Calu3 (cell line): ENCODE measurements at places on chromosomes 6 and 20.

GRCh38 chr6:153980171-153980570, 58.9 kb upstream of the OPRM1 start:
- no peak overlapping the region for H3K4me3 ChIP-seq
- no peaks in the 10 kb centered on the region for H3K36me3 ChIP-seq
- no peaks in the 10 kb centered on the region for H3K27me3 ChIP-seq

GRCh38 chr6:86152546-86152945, 509.9 kb upstream of the SYNCRIP start:
- no peaks in the 10 kb centered on the region for H3K36me3 ChIP-seq
- no peak overlapping the region for H3K4me3 ChIP-seq
- no peak for DNase-seq
- no peaks in the 10 kb centered on the region for H3K27me3 ChIP-seq
- no peaks in the 10 kb centered on the region for H3K4me1 ChIP-seq

- no peak for DNase-seq
- no peak overlapping the region for H3K27ac ChIP-seq
- no peaks in the 10 kb centered on the region for H3K36me3 ChIP-seq
- no peak overlapping the region for H3K4me3 ChIP-seq
- no peaks in the 10 kb centered on the region for H3K4me1 ChIP-seq
Measured at GRCh38 chr6:2194643-2195042, 50.8 kb downstream of the GMDS start.

GRCh38 chr6:168247443-168248147, 72.0 kb downstream of the DACT2 start:
- no peak overlapping the region for H3K27ac ChIP-seq
- DNase-seq, result peak; percentile 67
- H3K4me3 ChIP-seq, result peak overlapping the region; percentile 24
- H3K4me1 ChIP-seq, result peaks cover 6% of the 10 kb centered on the region

GRCh38 chr6:26025047-26025893, 62.0 kb upstream of the HFE start:
- H3K27ac ChIP-seq, result peak overlapping the region; percentile 100
- H3K4me1 ChIP-seq, result peaks cover 66% of the 10 kb centered on the region
- H3K36me3 ChIP-seq, result peaks cover 71% of the 10 kb centered on the region

DNA sequence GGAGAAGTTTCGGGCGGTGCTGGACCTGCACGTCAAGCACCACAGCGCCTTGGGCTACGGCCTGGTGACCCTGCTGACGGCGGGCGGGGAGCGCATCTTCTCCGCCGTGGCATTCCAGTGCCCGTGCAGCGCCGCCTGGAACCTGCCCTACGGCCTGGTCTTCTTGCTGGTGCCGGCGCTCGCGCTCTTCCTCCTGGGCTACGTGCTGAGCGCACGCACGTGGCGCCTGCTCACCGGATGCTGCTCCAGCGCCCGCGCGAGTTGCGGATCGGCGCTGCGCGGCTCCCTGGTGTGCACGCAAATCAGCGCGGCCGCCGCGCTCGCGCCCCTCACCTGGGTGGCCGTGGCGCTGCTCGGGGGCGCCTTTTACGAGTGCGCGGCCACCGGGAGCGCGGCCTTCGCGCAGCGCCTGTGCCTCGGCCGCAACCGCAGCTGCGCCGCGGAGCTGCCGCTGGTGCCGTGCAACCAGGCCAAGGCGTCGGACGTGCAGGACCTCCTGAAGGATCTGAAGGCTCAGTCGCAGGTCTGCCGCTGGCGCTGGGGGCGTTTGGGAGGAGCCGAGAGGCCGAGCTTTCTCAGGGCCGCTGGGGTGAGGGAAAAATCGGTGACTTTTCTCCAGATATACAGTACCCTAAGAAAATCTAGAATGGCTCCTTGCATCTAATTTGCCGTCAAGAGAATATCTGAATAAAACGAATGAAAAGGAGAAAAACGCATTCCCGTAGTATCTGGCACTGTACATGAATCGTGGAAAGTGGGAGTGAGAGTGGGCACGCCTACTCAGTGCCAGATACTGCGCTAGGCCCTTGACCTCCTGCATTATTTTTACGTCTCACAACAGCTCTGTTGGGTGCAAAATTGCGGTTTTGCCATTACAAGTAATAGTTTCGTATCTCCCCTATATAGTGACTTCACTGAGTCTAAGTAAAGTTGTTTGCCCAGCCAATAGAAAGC, 1.0 kb downstream of the CALHM6 start:
- peak overlapping the region; percentile 47 for H3K27ac ChIP-seq
- H3K36me3 ChIP-seq, result peaks cover 14% of the 10 kb centered on the region
- peaks cover 11% of the 10 kb centered on the region for H3K4me1 ChIP-seq
